ENCODE measurements at places on chromosomes 6 and 20. TPM values are rescaled to one million over a fixed set of nuclear protein-coding genes. Genes with fewer than 3 reads are reported as not detected.

The FLRT3 gene
- total RNA-seq: 34.2 TPM

The SLC17A1 gene
- not detected for total RNA-seq

The NFKBIL1 gene
- 52.3 TPM for total RNA-seq

The PDE7B gene
- 0.14 TPM for total RNA-seq

The PREX1 gene
- total RNA-seq: 0.34 TPM

The TMEM170B gene
- 0.34 TPM for total RNA-seq

The TINAG gene
- total RNA-seq: not detected

The HLA-G gene
- 9.9 TPM for total RNA-seq
